CD4-positive, alpha-beta memory T cell (primary cell): ENCODE measurements at places on chromosomes 13 and 19. TPM values are rescaled to one million over a fixed set of nuclear protein-coding genes. Genes with fewer than 3 reads are reported as not detected.

Gene OR7D4
- not detected for polyA plus RNA-seq

Gene AKAP8
- 10.8 TPM for polyA plus RNA-seq

Gene LRFN3
- polyA plus RNA-seq, result 0.45 TPM

Gene TMEM221
- 0.09 TPM for polyA plus RNA-seq

Gene SPINT2
- 94.5 TPM for polyA plus RNA-seq

Gene PTGER1
- polyA plus RNA-seq, result not detected

Gene IL17D
- polyA plus RNA-seq, result not detected

Gene CCDC70
- not detected for polyA plus RNA-seq
